ENCODE measurements at places on chromosomes 12 and 14.

DNA sequence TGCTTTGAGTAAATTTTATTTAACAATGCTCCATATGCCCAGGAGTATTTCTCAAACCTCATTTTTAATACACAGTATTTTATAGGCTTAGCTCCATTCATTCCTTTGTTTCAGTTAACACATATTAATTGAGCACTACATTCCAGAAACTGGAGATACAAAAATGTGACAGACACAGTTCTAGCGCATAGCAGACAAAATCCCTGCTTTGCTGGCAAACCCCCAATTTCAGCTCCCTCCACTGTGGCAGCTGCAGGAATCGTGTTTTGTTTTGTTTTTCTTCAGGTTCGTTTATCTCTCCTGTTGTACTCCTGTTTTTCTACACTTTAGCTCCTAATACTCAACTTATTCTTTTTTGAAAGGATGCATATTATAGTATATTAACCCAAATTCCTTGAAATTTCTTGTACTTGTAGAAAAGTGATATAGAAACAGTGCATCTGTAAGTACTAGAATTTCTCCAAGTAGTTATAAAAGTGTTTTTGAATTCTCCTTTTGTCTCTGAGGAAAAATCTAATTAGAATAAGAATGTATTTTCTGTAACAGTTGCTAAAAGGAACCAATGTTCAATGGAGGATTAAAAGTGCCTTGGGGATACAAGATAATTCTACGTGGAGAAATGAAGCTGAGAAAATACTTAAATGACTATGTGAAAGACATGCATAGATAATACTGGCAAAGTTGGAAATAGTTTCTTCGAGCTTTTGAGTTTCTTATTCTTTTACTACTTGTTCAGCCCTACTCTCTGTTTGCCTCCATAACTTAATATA is 6.4 kb upstream of the RAB21 start:
- no peak for DNase-seq

- no peak for DNase-seq
Measured at GRCh38 chr14:75077794-75078193, 8.4 kb downstream of the ZC2HC1C start.

- DNase-seq = no peak
Measured at GRCh38 chr12:75660805-75661404, 149.5 kb upstream of the KRR1 start.

- DNase-seq = no peak
Measured at GRCh38 chr14:66443785-66444184, 42.4 kb upstream of the CCDC196 start.

GRCh38 chr14:68274725-68275124 is 455.1 kb downstream of the RAD51B start:
- no peak for DNase-seq

- no peak for DNase-seq
Measured at GRCh38 chr12:68487721-68488309, 122.9 kb upstream of the RAP1B start.

DNA sequence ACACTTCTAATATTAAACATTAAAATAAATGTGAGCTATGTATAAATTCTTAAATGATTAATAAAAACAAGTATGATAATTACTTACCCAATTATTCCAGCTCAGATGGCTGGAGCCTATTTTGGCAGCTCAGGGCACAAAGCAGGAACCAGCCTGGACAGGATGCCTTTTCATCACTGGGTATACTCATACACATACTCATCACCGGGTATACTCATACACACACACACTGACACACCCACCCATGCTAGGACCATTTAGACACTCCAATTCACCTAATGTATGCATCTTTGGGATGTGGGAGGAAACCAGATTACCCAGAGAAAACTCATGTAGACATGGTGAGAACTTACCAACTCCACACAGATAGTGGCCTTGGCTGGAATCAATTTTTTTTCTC is 57.9 kb upstream of the CNOT2 start:
- no peak for DNase-seq

DNA sequence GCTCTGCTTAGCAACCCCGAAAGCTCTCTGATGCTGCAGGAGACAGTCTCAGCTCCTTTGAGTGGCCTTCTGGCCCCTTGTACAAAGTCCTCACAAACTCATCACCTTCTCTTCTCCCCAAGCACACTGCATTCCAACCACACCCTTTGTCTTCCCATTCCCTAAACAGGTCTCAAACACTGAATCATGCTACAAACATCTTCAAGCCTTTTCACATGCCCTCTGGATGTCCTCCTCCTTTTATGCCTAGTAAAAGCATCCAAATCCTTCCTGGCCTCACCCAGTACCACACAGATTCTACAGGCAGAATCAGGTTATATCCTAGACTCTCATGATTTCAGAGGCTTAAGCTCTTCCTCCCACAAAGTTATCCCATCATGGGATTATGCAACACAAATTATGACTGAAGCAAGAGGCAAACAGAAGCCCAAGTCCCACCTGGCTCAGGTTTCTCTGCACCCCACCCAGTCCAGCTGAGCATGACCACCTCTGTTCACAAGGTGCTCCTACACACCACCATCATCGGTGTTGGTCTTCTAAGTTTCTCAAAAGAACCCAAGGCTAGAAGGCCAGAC is 61.4 kb upstream of the PCED1B start:
- no peak for DNase-seq

- no peak for DNase-seq
Measured at GRCh38 chr14:33642691-33643244, 308.1 kb downstream of the EGLN3 start.

GRCh38 chr12:123139926-123140675 is 10.8 kb downstream of the PITPNM2 start:
- DNase-seq = no peak

- DNase-seq = no peak
Measured at GRCh38 chr12:95262808-95263207, 45.2 kb downstream of the VEZT start.

- no peak for DNase-seq
Measured at GRCh38 chr12:2628401-2628800, 166.4 kb upstream of the FKBP4 start.

GRCh38 chr14:104197449-104198247 is 59.3 kb downstream of the KIF26A start:
- no peak for DNase-seq

- DNase-seq = no peak
Measured at GRCh38 chr12:109731806-109732205, 18.2 kb downstream of the FAM222A start.

DNA sequence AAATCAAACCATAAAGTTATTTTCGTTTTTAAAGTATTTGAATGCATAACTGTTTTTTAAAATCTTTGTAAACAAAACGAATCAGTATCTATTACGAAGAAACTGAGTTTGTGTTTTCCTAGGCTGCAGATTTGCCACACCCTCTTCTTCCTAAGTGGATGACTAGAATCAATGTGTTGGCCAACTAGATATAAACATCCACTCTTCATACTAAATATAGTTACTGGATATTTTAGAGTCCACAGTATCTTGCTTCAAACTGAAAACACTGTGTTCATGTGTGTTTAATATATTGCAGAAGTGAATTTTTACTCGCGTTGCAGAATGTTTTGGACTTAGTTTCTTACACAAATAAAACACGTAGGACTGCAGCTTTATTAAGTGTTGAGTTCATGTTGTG is 63.2 kb downstream of the KLHL28 start:
- DNase-seq = no peak

GRCh38 chr12:72214163-72214562 is 58.0 kb upstream of the TRHDE start:
- DNase-seq = no peak

DNA sequence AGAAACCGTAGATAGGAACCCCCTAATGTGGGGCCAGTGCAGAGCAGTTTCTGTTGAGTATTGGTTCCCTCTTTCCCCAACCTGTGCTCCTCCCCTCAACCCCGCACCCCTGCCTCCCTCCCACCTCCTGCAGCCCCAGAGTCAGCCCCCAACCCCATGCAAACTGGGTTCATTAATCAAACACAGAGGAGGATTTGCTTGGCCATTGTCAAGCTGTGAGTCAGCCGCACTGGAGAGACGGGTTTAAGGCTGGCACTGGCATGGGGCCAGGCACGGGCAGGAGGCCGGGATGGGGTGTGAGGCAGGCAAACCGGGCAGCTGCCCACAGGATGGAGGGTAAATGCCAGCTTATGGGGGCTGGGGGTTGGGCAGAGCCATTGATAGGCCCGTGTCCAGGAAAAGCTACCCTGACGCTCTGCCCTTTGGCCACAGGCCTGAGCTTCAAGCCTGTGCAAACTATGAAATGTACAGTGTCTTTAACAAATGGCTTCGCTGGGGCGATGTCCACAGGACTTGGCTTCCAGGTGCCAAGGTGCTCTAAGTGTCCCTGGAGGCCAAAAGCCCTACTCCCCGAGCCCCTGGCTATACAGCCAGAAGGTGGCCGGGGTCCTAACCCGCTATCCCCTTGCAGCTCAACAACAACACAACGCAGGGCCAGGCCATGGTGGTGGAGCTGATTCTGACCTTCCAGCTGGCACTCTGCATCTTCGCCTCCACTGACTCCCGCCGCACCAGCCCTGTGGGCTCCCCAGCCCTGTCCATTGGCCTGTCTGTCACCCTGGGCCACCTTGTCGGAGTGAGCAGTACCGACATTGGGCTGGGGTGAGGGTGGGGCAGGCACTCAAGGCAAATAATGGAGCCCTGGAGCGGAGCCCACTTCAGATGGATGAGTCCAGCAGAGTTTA is 1.4 kb downstream of the AQP5 start:
- no peak for DNase-seq

DNA sequence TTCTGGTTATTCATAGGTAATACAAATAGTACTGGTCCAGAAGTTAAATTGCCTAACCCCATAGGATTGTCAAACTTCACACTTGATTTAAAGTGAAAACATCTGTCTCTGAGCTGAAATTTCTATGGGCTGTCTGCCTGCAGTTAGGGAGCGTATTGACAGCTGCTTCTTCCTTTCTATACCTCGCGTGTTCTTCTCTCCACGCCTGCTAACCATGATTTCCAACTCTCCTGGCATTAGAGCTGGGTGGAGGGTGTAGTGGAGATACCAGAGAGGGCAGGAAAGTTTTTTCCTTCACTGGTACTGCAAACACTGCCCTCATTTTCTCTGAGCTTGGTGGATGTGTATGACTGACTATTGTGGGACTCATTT is 429.0 kb upstream of the FBXO33 start:
- no peak for DNase-seq

GRCh38 chr12:84696908-84697540 is 215.6 kb downstream of the SLC6A15 start:
- no peak for DNase-seq

GRCh38 chr14:32076278-32077080 is 625 bp upstream of the ARHGAP5 start:
- DNase-seq = peak; percentile 78

- DNase-seq = no peak
Measured at GRCh38 chr12:57025196-57025595, 8.9 kb upstream of the TAC3 start.

DNA sequence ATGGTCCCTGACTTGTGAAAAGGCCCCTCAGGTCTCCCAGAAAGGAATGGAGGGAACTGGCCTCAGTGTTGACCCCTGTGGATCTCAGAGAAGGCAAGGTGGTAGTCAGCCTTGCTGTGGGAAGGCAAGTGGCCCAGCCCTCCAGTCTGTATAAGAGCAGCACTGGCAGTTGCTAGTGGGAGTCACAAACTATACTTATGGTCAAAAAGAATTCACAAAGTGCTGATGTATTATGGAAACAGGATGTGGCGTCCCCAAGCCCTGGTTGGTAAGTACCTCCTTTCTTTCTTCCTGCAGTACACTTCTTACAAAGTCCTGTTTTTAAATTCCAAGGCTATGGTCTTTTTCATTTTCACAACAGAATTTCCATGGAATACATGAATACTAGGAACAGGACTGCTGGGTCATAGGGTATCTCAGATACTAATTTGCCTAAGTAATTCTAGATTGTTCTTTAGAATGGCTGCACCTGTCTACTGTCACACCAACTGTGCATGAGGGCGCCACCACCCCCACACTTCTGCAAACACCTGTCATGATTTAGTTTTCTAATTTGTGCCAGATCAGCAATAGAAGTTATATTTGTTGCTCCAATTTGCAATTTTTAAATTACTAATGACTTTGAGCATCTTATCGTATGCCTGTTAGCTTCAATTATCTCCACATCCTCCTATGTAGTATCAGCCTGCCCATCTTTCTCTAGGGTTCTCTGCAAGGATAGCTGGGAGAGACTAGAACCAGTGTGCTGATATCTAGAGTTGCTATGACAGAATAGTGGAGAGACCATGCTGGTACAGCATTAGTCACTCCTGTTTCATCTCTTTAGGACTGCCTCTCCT is 40.7 kb upstream of the TMEM263 start:
- DNase-seq = no peak

DNA sequence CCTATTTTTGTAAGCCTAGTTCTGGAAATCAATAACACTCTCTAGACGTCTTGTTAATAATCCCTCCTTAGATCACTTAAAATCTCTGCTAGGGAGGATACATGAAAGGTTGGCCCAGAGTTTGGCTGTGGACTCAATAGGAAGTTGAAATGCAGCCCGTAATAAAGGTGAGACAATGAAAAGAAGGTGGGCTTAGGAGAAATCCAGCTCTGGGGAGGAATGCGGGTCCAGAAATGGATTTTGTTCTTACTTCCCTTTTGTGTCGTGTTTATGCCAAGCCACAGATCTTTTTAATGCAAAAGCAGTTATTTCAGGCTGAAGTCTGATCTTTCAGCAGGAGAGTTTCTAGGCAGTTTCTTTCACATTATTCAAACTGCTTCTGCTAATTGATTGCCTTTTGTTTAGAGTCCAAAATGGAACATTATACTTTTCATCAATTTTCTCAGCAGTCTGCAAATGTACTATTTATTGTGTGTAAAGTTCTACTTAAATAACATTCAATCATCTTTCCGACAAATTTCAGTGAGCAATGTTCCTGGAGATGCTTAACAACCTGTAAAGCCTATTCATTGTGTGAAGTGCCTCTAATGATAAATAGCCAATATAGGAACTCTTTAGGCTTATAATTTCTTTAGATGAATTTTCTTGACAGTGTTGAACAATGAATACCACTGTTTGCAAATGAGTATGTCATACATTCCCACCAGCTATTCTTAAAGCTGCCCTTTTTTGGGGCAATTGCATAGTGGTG is 252.9 kb upstream of the KRR1 start:
- DNase-seq = no peak

GRCh38 chr12:119052001-119052400 is 70.7 kb downstream of the SRRM4 start:
- DNase-seq = no peak

GRCh38 chr14:63046339-63047268 is 1.3 kb upstream of the KCNH5 start:
- DNase-seq = no peak

DNA sequence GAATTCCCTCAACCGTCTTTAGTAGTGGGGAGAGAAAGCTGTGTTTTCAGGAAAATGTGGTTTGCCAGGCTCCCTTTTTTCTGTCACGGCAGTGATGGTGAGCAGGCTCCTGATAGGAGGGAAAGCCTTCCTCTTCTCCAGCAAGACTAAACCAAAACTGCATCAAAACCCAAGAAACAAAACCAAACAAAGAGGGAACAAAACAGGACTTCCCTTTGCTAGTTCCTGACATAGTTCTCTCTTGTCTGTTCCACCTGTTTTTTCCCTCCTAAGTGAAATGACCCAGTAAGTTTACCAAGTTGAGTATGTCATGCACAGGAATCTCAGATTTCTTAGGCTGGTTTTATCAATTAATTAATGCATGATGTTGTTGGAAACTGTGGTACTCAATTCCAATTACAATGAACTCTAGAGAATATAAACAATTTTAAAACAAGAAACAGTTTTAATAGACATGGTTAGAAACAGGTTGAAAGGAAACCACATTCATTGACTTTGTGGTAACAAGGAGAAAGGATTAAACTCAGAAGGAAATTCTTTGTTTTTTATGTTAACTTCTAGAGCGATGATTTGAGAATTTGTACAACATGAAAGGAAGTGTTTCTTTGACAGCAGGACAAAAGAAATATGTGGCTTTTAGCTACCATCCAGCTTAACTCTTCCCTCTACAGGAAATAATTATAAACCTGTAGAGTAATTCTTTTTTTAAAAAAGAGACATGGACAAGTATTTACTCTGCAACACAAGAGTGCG is 23.0 kb upstream of the CSRP2 start:
- no peak for DNase-seq

Measured in T-helper 17 cell (primary cell).